ENCODE measurements at places on chromosomes 4 and X.

- no peak for DNase-seq
Measured at GRCh38 chr4:183096276-183096965, 2.6 kb upstream of the WWC2 start.

- DNase-seq, result no peak
Measured at GRCh38 chrX:39900777-39901170, 197.0 kb downstream of the BCOR start.

GRCh38 chr4:7844594-7844991 lies 95.1 kb downstream of the AFAP1 start:
- no peak for DNase-seq

GRCh38 chr4:119329835-119330620 lies 8.1 kb upstream of the FABP2 start:
- DNase-seq, result no peak

- no peak for DNase-seq
Measured at GRCh38 chr4:163758032-163758431, 263.5 kb downstream of the TMA16 start.
